ENCODE measurements at places on chromosomes 7 and 10.

- no peak for DNase-seq
Observed at GRCh38 chr7:107111196-107111595, 57.6 kb upstream of the HBP1 start.

DNA sequence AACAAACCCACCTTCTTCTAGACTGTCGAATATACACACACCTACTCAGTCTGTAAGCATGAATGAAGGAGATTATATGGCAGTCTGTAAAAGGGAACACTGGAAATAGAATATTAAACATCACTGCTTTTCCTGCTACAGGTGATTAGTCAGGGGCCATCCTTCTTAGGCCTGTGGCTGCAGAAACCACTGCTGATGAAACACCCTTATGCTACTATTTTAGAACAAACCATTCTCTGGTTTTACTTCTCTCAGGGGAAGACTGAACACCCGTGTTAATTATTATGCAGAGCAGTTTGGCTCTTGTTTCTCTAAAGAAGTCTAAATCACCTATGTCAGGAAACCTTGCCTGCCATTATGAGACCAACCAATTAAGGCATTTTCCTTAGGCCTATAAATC, 351.1 kb upstream of the KLF6 start:
- DNase-seq, result no peak

DNA sequence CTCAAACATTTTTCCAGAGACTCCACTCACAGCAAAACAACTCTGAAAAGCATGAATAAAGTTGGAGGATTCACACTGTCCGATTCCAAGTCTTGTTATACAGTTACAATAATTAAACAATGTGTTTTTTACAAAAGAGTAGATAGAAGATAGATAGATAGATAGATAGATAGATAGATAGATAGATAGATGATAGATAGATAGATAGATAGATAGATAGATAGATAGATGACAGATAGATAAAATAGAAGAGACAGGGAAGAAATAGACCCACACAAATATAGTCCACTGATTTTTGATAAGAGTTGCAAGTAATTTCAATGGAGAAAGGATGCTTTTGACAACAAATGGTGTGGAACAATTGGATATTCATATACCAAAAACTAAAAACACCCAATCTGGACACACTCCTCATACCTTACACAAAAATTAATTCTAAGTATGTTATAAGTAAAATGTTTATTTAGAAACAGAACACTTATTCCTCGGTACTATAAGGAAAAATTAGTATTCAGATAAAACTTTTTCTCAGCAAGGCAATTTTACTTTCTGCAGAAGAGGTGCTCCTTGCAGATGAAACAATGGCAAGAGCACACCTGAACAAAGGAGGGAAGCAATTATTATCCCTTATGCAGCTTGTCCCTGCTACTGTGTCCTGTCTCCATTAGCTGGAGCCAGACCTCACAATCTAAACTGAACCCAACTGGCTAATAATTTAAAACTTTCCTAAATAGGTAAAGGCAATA, 5.7 kb upstream of the TAS2R39 start:
- no peak for DNase-seq

DNA sequence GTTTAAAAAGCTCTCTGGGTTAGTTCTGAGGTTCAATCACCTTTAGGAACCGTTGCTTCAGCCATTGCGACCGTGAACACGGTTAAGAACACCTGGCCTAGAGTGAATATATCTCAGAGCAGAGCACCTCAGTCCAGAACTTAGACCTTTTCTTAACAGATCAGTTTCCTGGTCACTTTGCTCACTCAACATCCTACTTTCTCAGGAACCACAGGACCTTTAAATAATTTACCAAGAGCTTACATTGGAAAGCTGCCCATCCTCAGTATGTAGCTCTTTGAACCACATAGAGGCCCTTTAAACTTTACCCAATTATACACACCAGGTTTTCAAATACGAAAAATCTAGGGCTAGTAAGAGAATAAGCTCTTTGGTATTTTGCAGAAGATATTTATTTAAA, 153.2 kb downstream of the NRBF2 start:
- DNase-seq, result no peak

DNA sequence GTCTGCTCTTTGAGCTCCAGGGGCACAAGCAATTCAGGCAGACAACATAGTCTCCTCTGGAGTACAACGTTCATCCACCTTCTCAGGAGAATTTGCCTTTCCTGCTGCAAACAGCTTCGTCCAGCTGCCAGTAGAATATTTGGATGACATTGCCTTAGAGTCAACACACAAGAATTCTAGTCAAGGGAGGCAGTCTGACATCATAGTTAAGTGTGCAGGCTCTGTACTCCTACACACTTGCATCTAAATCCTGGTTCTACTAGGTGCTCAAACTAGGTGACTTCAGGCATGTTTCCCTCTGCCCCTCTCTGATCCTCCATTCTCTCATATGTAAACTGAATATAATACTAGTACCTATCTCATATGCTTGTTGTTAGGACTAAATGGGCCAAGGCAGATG, 314.8 kb downstream of the HPSE2 start:
- DNase-seq, result no peak

GRCh38 chr10:28967031-28967430, 289.7 kb downstream of the BAMBI start:
- no peak for DNase-seq

DNA sequence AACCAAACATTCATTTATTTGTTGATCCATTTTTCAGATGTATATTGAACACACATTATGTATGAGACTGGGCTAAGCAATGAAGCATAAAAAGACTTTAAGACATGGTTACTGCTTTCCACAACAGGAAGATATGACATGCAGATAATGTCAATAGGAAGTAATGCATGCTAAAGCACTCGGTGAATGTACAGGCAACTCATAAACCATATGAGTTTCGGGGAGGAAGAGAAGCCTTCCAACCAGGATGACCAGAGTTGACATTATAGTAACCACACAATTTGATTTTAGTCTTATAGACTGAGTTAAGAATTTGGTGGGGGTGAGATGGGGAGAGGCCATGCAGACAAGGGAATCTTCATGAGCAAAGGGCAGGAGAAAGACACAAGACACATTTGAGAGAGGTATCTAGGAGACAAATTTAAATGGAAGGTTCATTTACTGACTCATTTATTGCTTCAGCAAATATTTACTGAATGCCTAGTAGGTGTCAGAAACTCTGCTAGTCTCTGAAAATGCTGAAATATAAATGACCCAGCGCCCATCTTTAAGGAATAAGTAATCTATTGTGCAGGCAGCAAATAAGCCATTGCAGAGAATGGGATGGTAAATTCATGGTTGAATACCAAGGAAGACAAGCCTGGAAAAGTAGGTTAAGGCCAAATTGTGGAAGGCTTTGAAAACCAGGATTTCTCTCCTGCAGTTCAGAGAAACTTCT, 19.0 kb upstream of the SLK start:
- DNase-seq, result no peak

- DNase-seq, result no peak
Observed at GRCh38 chr7:69651101-69651590, 52.9 kb downstream of the AUTS2 start.

DNA sequence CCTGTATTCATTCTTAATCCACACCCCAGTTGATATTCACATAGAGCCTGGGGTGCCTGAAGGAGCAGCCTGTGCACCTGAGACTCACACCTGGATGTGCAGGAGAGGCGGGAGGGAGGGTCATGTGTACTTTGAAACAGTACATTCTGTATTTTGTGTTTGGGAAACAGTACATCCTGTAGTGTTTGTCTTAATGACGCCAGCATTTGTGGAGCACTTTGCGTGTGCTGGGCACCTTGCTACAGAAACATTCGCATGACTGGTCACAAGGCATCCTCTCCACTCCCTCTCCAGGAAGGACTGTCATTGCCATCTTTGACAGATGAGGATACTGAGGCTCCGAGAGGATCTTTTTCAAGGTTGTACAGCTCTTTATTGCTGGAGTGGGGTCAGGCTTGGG, 132.1 kb downstream of the TACC2 start:
- DNase-seq, result no peak

GRCh38 chr10:404991-405390, 269.7 kb downstream of the ZMYND11 start:
- no peak for DNase-seq

- no peak for DNase-seq
Observed at GRCh38 chr10:103692436-103692951, 162.9 kb downstream of the SH3PXD2A start.

GRCh38 chr10:84826704-84827103, 498.3 kb downstream of the CCSER2 start:
- DNase-seq, result no peak

GRCh38 chr7:123327661-123328060, 127.9 kb upstream of the SLC13A1 start:
- no peak for DNase-seq

- no peak for DNase-seq
Observed at GRCh38 chr10:955127-955819, 23.8 kb upstream of the LARP4B start.

DNA sequence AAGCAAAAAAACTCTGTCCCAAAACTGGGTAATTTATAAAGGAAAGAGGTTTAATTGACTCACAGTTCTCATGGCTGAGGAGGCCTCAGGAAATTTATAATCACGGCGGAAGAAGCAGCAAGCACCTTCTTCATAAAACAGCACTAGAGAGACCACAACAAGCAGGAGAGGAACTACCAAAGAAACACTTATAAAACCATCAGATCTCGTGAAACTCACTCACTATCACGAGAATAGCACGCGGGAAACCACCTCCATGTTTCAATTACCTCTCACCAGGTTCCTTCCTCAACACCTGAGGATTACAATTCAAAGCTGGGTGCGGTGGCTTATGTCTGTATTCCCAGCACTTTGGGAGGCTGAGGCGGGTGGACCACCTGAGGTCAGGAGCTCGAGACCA, 48.5 kb downstream of the PDIA4 start:
- no peak for DNase-seq

GRCh38 chr10:71414359-71414758, 17.6 kb downstream of the CDH23 start:
- DNase-seq, result no peak

All from A172 (cell line).